ENCODE measurements at places on chromosomes 13 and 19. TPM values are rescaled to one million over a fixed set of nuclear protein-coding genes. Genes with fewer than 3 reads are reported as not detected.

GRCh38 chr13:27793507-27794367 lies 1.5 kb downstream of the GSX1 start:
- DNase-seq: no peak

DNA sequence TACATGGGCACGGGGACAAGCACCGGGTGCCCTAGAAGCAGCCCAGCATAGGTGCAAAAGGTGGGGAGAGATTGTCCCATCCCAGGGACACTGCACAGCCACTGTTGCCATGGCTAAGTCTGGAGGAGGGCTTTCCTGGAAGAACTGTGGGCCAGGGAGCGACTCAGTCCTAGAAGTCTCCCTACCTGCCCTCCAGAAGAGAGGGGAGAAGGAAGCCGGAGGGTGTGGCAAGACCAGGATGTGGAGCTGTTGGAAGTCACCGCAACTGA lies 2.3 kb upstream of the FBN3 start:
- DNase-seq: no peak

DNA sequence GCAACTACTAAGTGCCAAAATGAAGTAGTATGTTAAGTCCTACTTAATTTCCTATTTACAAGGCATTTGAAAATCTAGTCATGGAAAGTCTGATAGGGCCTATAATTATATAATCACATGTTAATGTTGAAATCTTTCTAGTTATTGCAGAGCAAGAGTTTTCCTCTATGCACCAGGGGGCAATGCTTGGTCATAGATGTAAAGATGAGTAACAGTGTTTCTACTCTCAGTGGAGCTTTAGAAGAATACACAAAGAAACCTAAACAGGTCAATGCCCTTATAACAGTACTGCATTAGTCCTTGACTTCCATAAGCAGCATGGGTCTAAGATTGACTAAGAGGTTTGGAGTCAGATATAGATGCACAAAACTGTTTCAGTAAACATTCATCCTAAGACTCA lies 218.7 kb downstream of the KCTD12 start:
- DNase-seq: no peak

DNA sequence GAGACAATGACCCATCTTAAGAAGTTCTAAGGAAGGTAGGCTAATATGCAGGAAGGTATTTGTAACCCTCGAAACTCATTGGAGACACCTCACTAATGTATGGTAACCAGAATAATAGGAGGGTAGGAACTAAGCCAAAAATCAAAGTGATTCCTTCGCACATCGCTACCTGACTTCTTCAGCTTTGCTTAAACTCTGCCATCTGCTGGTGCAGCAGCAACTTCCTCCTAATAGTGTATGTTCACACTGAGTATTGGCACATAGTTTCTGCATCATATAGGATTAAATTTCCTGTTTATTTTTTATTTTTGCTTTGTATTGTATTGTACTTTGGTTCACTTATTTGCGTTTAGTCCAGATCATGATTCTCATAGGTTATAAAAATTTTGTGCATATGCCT lies 676.2 kb downstream of the GPC5 start:
- no peak for DNase-seq

GRCh38 chr13:100722517-100722916 lies 47.9 kb upstream of the TMTC4 start:
- DNase-seq: no peak

GRCh38 chr19:46494146-46494940 lies 1.3 kb downstream of the PNMA8B start:
- DNase-seq: no peak

Gene KRI1
- 10.4 TPM for total RNA-seq

Gene MBD3L2
- total RNA-seq: not detected

Gene SIGLEC9
- total RNA-seq: 1.7 TPM

Gene URAD
- total RNA-seq: not detected

Gene TLE6
- 0.70 TPM for total RNA-seq

Gene LHB
- total RNA-seq: not detected
